Omental fat pad (tissue), 4 donors: ENCODE measurements at places on chromosomes 1 and 21. TPM values are rescaled to one million over a fixed set of nuclear protein-coding genes. Genes with fewer than 3 reads are reported as not detected.

LCE1D gene
- total RNA-seq: not detected

ATP6V1G3 gene
- total RNA-seq: not detected

TXNIP gene
- 3,262 TPM for total RNA-seq

KLHDC9 gene
- 0.60 TPM for total RNA-seq

SLC5A9 gene
- total RNA-seq: not detected

COPA gene
- total RNA-seq: 151 TPM

CTSE gene
- total RNA-seq: not detected

SH3BP5L gene
- total RNA-seq: 9.7 TPM

NBPF1 gene
- 22.9 TPM for total RNA-seq

TCP10L gene
- total RNA-seq: 0.37 TPM

CAMK1G gene
- not detected for total RNA-seq

HCRTR1 gene
- not detected for total RNA-seq
